ENCODE measurements at places on chromosomes 6 and 20.
A peak's percentile ranks its signal among the peaks of the same experiment; 100 is the strongest.

GRCh38 chr20:3074812-3075211, 3.4 kb downstream of the OXT start:
- no peak for DNase-seq

DNA sequence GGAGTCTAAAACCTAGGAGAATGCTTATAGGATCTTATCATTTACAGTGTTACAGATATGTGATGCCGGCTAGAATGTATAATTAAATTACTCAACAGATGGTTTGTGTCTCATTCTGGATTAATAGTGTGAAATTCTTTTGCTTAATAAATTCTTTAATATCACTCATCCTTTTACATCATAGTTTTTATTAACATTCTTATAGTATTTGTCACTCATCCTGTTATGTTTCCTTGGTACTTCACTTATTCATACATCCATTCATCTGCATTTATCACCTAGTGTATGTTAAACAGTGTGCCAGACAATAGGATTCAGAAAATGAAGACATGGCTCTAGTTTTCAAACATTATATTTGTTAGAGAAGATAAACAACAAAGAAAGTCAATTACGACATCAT, 468.7 kb downstream of the FRK start:
- no peak for DNase-seq

- DNase-seq = no peak
Observed at GRCh38 chr6:13025893-13026499, 302.3 kb downstream of the TBC1D7 start.

GRCh38 chr6:37648465-37649330, 49.0 kb downstream of the MDGA1 start:
- DNase-seq = no peak

GRCh38 chr6:136173519-136174507, 76.3 kb downstream of the MTFR2 start:
- DNase-seq = no peak

DNA sequence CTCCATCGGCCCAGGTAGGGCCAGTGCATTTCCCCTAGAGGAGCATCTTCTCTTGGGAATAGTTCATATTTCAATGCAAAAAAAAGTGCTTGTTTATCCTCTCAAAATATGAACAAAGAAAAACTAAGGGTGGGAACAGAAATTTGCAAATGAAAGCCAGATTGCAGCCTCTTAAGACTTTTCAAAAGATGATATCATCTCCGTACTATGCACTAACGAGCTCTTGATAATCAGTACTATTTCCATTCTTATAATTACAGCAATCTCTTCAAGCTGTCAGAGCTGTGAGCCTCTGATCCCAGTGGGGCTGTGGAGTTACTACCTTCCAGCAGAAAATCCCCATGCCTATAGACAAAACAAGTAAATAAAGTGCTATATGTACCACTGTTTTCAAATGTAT, 77.1 kb downstream of the SOD2 start:
- DNase-seq = no peak

GRCh38 chr6:87200469-87201175, 45.3 kb downstream of the ZNF292 start:
- no peak for DNase-seq

DNA sequence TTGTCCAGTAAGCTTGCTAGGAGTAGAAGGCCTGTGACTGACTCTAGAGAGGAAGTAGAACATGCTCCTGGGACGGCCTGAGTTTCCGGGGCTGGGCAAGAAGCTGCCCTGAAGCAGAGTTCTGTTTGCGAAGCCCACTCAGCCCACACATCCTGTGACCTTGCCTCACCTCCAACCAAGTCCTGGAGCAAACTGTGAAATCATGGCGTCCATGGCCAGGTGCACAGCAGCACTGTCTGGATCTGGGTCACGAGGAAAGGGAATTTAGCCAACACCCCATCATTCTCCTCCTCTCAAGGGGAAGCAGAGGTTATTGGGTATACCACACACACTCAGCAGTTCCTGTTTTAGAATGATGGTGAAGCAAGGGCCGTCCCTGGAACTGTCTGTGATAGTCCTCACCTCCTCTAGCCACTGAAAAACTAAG, 87.5 kb downstream of the CRYBG1 start:
- DNase-seq = no peak

- no peak for DNase-seq
Observed at GRCh38 chr6:45661661-45662060, 283.9 kb upstream of the SUPT3H start.

GRCh38 chr6:5373430-5373829, 112.1 kb downstream of the FARS2 start:
- DNase-seq = no peak

- DNase-seq = no peak
Observed at GRCh38 chr6:35248300-35248699, 11.2 kb upstream of the ZNF76 start.

GRCh38 chr6:39695447-39695846, 29.8 kb downstream of the KIF6 start:
- DNase-seq = no peak

GRCh38 chr6:111972745-111973117, 81.2 kb upstream of the CCN6 start:
- no peak for DNase-seq

GRCh38 chr6:38336922-38337321, 302.8 kb downstream of the BTBD9 start:
- DNase-seq = no peak

DNA sequence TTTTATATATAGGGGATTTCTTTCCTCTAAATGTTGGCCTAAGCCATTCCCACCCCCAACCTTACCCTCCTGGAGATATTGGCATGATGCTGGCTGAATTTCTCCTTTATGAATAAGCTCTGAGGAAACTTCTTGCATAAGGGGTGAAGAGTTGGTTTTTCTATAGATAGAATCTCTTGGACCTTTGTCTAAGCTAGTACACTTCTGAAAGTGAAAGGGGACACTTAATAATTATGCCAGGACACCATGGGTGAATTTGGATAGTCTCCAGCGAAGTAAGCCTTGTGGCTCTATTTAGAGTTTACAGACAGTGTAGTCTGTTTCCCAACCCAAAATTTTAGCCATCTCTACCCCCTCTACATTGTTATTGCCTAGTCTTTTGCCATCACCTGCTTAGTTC, 27.1 kb upstream of the FABP7 start:
- DNase-seq = no peak

DNA sequence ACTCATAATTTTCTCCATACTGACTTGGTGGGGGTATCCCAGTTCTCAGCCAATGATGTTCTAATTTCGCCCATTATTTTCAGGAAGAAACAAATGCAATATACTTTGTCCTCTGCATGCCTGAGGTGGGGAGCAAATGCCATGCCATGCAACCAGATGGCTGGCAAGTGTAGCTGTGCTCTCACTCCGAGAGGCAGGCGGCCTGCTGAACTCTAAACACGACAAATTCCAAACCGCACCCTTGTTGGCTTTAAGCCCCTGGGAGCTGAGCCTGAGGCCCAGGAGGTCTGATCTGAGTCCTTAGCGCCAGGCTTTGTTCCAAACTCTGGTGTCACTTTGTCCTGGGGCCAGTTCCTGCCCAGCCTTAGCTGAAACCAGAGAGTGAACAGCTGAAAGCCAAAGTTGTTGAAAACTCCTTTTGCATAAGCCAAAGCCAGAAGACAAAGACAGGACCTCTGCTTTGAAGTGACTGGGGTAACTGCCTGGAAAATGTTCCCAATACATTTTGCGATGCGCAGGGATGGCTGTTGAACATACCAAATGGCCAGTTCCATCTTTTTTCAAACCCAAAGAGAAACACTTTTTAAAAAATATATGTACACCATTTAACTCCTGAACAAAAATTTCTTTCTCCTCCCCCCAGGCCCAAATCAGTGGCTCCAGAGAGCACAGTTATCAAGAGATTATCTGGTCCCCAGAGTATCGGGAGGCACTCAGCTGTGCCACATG, 46.2 kb downstream of the TTI1 start:
- DNase-seq = no peak

DNA sequence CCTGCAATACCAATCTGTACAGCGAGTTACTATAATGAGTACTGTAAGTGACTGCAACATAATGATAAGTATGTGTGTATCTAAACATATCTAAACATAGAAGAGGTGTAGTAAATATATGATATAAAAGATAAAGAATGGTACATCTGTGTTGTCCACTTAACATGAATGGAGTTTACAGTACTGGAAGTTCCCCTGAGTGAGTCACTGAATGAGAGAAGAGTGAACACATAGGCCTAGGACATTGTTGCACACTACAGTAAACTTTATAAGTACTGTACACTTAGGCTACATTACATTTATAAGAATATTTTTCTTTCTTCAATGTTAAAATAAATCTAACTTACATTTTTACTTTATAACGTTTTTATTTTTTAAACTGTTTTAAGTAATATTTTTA, 380.4 kb downstream of the MMUT start:
- no peak for DNase-seq

DNA sequence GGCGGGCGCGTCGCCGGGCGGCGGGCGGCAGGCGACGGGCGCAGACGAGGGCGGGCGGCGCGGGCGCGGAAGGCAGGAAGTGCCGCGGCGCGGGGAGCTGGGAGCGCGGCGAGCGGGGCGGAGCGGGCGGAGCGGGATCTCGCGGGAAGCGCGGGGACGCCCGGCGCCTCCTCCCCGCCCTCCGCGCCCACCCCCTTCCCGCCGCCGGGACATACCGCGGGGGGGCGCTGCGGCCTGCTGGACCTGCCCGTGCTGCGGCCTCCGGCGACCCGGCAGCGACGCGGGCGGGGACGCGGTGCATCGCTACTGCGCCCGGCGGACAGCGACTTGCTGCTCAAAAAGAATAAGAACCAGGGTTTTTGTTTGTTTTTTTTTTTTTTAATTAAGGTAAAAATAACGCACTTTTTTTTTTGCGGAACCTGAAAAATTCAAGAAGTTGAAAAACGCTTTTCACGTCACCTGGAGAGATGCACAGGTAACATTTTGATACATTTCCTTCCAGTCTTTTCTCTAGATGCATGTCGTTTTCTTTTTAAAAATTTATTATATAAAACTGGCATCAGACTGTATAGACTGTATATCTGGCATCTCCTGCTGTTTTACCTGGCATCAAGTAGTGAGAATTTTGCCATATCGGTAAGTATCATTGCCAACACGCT, at the start of gene CENPB:
Gene CENPB (minus strand): TSS at position 76 of the 659 bp plus-strand sequence. CDS start 257 bp downstream, outside the sequence.
- peak; percentile 85 for DNase-seq

GRCh38 chr6:80440496-80441115, 334.1 kb downstream of the BCKDHB start:
- no peak for DNase-seq

- DNase-seq = no peak
Observed at GRCh38 chr20:59170406-59171349, 7.1 kb downstream of the ZNF831 start.

GRCh38 chr20:62959998-62960436, 7.5 kb downstream of the SLC17A9 start:
- no peak for DNase-seq

GRCh38 chr20:41152108-41152757, 14.9 kb downstream of the PLCG1 start:
- DNase-seq = no peak

DNA sequence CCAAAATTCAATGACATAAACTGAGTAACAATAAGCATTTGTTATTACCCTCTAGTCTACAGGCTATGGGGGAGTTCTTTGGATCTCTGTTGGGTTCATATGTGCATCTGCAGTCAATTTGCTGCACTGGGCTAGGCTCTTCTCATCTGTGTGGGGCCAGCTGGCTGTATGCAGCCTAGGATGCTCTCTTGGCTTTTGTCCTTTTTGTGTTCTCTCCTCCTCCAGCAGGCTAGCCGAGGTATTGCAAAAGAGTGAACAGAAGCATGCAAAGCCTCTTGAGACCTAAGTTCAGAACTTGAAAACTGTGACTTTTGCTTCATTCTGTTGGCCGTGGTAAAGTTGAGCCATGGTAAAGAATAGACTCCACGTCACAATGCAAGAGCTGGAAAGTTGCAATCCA, 62.8 kb upstream of the FOXO3 start:
- DNase-seq = no peak

DNA sequence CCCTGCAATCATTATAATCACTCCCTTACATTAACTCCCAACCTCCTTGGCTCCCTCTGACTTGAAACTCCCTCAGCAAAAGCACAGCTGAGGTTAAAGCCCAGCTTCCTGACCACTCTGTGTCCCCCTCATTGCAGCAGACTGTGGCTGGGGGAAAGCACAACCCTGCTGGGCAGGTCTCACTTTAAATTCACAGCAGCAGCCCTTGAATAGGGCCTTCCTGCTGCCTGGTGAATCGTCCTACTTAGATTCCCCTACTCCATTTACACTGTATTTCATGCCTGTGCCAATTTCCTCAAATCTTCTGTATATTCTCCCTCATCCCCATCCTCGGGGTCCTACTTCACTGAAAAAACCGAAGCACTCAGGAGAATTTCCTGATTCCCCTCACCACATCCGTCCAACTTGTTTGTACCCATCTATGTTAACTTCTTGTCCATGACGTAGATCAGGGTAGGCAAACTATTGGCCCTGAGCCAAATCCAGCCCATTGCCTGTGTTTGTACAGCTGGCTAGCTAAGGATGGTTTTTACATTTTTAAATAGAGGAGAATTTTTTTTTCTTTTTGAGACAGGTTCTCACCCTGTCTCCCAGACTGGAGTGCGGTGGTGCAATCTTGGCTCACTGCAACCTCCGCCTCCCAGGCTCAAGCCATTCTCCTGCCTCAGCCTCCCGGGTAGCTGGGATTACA, 31.5 kb upstream of the GCM1 start:
- DNase-seq = no peak

DNA sequence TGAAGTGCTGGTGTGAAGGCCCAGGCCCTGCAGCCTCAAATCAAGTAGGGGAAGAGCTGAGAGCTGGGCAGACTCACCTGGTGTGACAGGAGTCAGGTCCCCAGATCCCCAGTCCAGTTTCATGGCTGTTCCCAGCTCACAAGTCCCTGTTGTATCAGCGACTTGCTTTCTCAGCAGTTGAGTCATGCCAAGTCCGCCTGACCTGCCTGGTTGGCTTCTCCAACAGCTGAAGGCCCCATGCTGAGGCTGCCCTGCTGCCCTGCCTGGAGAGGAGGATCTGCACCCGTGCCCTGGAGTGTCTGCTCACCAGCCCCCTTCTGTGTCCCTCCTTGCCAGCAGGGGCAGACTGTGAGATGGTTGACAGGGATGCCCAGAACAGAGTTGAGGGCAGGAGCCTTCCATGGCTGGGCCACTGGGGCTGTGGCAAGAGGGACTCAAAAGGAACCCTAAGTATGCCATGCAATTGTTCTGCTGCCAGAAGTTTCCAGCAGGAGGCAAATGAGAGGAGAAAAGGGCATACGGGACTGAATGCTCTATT, 39.3 kb upstream of the TRAF3IP2 start:
- no peak for DNase-seq

DNA sequence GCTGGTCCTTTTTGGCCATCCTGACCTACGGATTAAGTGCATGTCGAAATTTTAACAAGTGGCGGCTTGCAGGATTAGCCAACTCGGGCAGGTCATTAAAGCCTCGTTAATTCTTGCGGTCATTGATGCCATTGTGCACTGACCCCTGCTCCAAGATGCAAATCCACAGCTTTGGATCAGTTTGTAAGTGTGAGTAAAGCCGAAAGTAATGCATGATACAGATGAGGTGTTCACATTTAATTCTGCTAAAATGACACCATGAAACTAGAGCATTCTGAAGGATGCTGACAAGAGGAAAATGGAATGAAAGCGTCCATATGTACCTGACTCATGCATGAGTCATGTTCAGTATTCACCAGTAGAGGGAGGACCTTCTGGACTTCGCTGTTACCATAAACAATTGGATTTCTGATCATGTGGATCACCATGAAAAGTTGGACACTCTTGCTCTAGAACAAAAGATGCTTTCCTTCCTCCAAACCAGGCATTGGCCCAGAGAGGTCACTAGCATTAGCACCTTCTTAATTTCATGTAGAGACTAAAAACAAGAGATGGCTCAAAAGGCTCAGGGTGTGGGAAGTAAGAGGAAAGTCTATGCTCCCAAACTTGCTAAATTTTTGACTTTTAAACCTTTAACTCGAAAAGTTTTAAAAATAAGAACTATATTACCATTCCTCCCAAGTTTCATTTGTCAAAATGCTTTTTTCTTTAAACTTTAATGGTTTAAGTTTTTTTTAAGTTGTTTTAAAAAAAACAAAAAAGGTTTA, 48.0 kb downstream of the MUC22 start:
- DNase-seq = no peak

All from activated naive CD8-positive, alpha-beta T cell treated with anti-CD3 and anti-CD28 coated beads, Interleukin-2, amount 50 U/mL, for 16 hours (primary cell).